ENCODE measurements at places on chromosomes 11 and 22. TPM values are rescaled to one million over a fixed set of nuclear protein-coding genes. Genes with fewer than 3 reads are reported as not detected.

Gene C11orf86
- not detected for total RNA-seq

Gene KDM4E
- not detected for total RNA-seq

Gene TMPRSS5
- 0.50 TPM for total RNA-seq

Gene ABCG4
- total RNA-seq = 1.1 TPM

Gene CARD16
- 8.7 TPM for total RNA-seq

Gene APOL4
- total RNA-seq = 22.6 TPM

Gene SYCE3
- total RNA-seq = not detected

Gene SMIM38
- total RNA-seq = 0.27 TPM

Gene ANO9
- not detected for total RNA-seq

Gene ANKK1
- not detected for total RNA-seq

Gene CDC42EP1
- 14.6 TPM for total RNA-seq

Measured in heart right ventricle (tissue), 16 donors.